Transverse colon (tissue), 4 donors: ENCODE measurements at places on chromosomes 4 and X.

DNA sequence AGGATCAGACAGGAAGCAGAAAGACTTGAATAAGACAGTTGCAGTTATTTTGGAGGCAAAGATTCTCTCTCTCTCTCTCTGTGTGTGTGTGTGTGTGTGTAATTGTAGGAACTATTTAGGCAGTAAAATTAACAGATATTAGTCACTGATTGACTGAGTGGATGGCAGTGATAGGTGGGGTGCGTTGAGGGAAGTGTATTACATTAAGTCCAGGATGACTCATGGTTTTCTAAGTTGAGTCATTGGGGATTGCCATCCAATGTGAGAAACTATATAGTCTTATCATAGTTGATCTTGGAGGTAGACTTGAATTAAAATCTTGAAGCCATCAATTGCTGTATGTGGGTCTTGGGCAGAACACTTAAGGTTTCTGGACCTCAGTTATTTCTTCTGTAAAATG lies 75.4 kb downstream of the AR start:
- DNase-seq = no peak

- no peak for DNase-seq
These were observed 41.0 kb upstream of the JADE1 start for GRCh38 chr4:128768373-128768996.

- DNase-seq = no peak
These were observed 916 bp downstream of the MXRA5 start for GRCh38 chrX:3345281-3346191.

DNA sequence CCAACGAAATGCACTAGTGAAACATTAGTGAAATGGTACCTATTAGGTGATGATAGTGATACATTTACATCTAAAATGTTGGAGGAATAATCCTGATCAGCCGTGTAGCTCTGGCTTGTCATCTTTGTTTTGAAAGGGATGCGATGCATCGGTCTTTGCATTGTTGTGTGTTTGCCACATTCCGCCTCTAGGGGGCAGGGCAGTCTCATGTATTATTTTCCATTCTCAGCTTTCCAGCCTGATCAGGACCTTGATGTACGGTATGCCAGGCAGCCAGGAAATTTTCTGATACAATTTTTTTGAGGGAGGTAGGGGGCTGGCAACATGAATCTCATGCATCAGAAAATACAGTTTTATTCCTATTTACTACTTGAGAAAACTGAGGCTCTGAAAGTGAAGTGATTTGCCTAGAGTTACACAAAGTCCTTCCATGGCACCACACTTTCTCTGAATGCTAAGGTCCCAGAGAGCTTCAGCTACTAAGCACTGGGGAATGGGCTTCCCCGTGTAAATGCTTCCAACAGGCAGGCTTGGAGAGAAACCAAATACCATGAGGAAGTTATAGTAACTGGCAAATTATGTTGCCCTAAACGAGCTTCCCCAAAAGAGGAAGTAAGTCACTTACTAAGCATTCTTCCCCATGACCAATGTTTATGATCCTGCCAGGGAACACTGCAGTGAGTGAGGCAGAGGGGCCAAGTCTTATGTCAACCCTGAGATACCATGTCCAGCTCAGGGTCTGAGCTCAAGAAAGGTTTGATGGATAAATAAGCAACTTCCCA lies 31.8 kb upstream of the IQSEC2 start:
- peak; percentile 76 for DNase-seq

DNA sequence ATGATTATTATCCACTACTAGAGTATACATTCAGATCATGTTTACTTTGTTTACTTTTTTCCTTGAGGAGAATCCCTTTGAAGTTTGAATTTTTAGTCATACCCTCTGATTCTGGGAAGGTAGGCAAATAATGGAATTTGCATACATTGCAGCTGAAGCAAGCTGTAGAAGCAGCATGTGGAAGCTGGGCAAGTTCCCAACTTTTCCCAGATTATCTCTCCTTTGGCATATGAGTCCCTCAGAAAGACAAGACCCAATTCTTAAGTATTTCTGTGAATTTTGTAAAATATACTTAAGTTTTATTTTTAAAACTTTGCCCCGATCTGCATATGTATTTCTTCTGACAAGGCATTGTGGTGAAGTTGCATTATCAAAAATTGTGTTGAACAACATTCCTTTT lies 94.9 kb downstream of the CNKSR2 start:
- no peak for DNase-seq

GRCh38 chr4:108342325-108342970 lies 173.7 kb upstream of the LEF1 start:
- DNase-seq = no peak

DNA sequence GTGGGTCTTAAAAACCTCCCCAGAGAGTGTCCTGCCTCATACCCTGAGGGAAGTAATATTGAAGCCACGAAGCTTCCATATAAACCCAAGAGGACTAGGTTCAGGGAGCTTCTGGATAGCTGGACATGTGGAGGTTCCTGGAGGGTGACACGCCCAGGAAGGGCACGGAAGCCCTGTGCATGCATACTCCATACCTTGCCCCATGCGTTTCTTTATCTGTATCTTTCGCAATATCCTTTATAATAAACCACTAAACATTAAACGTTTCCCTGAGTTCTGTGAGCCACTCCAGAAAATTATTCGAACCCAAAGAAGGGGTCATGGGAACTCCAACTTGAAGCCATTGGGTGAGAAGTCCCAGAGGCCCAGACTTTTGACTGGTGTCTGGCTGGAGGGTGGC lies 45.7 kb upstream of the HPF1 start:
- no peak for DNase-seq

GRCh38 chr4:140893939-140894338 lies 137.8 kb upstream of the TBC1D9 start:
- no peak for DNase-seq

- no peak for DNase-seq
These were observed 80.3 kb downstream of the SPIN4 start for GRCh38 chrX:63270873-63271272.

DNA sequence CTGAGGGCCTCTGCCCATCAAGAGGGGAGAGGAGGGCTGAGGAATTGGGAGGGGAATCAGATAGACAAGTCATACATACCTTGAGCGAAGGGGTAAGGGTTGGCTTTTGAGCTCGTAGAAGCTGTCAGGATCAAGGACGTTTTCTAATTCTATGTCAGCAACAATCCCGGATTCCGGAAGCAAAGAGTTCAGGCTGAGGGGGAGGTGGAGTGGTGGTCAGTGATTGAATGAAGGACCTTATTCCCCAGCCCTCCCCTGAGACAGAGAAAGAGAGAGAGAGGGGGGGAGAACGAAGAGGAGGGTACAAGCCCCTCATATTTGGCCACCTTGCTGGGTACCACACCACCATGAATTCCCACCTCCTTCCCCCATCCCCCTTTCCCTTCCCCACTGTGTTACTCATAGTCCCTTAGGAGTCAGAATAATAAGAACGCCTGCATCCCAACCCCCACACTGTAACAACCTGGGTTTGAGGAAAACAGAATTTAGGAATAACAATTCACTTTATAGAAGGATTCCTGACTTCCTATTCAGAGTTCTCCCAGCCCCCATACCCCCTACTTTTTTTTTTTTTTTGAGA lies 2.7 kb downstream of the TFE3 start:
- DNase-seq = no peak

DNA sequence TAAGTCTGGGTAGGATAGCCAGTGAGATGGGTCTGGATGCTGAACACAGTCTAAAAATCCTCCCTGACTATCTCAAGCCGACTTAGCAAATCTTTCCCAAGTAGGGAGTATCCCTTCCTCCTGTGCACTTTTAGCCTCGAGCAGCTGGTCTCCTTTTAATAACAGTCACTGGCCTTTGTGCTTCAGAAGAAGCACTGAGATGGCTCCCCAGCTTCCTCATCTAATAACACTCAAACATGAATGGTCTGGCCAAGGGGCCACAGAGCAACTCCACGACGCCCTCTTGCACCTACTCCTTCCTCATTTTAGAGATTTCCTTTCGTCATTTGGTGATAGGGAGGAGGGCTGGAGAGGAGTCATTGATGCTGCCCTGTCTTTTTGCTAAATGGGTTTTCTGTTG lies 78.8 kb upstream of the TMEM150C start:
- DNase-seq = no peak

DNA sequence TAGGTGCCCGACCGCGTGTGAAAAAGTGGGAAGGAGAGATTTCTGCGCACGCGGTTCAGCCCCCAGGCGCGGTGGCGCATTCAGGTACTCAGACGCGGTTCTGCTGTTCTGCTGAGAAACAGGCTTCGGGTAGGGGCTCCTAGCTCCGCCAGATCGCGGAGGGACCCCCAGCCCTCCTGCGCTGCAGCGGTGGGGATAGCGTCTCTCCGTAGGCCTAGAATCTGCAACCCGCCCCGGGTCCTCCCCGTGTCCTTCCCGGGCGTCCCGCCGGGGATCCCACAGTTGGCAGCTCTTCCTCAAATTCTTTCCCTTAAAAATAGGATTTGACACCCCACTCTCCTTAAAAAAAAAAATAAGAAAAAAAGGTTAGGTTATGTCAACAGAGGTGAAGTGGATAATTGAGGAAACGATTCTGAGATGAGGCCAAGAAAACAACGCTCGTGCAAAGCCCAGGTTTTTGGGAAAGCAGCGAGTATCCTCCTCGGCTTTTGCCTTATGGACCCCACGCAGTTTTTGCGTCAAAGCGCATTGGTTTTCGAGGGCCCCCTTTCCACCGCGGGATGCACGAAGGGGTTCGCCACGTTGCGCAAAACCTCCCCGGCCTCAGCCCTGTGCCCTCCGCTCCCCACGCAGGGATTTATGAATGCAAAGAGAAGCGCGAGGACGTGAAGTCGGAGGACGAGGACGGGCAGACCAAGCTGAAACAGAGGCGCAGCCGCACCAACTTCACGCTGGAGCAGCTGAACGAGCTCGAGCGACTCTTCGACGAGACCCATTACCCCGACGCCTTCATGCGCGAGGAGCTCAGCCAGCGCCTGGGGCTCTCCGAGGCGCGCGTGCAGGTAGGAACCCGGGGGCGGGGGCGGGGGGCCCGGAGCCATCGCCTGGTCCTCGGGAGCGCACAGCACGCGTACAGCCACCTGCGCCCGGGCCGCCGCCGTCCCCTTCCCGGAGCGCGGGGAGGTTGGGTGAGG lies 3.7 kb downstream of the SHOX start:
- DNase-seq = no peak

GRCh38 chr4:180304321-180304720 lies 1938.9 kb upstream of the TENM3 start:
- DNase-seq = no peak

- DNase-seq = no peak
These were observed 12.7 kb downstream of the TSR2 start for GRCh38 chrX:54452920-54453319.

GRCh38 chr4:184826691-184827270 lies 1.0 kb upstream of the ACSL1 start:
- no peak for DNase-seq

- no peak for DNase-seq
These were observed 28.2 kb upstream of the PGK1 start for GRCh38 chrX:78075787-78076389.
